Adipocyte (in vitro differentiated cells): ENCODE measurements at places on chromosomes 6 and 20.

DNA sequence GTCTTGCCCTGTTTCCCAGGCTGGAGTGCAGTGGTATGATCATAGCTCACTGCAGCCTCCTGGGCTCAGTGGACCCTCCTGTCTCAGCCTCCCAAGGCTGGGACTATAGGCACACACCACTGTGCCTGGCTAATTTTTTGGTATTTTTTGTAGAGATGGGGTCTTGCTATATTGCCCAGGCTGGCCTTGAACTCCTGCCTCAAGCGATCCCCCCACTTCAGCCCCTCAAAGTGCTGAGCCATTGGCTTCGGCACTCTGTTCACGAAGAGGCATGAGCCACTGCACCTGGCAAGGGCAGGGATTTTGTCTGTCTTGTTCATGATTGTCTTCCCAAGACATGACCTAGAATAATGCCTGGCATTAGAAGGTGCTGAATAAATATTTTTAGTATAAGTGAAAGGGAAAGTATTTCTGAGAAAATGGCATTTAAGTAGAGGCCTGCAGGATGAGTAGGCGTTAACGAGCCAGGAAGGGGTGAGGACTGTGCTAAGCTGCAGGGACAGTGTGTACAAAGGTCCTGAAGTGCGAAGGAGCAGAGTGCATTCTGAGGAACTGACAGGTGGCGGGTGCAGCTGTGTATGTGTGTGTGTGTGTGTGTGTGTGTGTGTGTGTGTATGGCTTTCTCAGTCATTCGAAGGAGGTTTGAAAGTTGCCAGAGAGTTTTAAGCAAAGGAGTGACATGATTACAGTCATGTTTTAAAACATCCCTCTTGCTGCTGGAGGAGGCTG, 43.0 kb downstream of the VEGFA start:
- no peak for DNase-seq

- DNase-seq, result no peak
Measured at GRCh38 chr6:133136177-133136880, 104.8 kb upstream of the EYA4 start.

GRCh38 chr6:151010071-151010470, 144.6 kb downstream of the MTHFD1L start:
- DNase-seq, result peak; percentile 76

GRCh38 chr6:104855507-104855906, 4.2 kb downstream of the HACE1 start:
- peak; percentile 77 for DNase-seq

GRCh38 chr20:20896606-20897005, 184.2 kb upstream of the RALGAPA2 start:
- no peak for DNase-seq

GRCh38 chr6:168791917-168792316, 350.9 kb downstream of the SMOC2 start:
- no peak for DNase-seq

DNA sequence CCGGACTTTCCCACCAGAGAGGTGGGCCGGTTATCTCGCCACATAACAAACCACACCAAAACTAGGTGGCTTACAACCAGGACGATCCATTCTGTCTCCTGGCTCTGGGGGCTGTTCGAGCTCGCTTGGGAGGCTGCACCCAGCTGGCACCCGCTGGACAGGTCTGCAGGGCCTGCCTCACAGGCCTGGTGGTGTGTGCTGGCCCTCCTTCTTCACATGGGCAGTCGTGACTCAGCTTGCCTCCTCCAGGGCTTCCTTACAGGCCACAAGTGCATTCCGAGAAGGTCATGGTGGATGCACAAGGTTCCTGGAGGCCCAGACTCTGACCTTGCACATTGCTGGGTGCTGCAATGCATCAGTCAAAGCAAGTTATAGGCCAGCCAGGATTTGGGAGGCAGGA, 34.2 kb downstream of the FOXF2 start:
- DNase-seq, result peak; percentile 19

DNA sequence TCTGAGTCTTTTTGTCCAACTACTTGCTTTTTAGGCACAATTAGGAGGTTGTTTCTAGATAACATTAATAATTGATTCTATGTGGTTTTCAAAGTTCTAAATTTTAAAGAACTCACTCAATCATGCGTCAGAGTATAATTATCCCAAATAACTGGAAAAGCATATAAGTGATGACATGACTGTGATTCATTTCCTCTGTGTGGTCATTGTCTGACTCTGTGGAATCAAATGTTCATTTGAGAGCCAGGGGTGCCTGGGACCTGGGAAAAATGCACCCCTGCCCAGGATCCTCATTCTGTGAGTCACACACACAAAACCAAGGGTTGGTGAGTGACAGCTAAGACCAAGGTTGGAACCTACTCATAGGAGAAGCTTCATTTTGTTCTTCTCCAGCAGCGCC, 127.1 kb upstream of the MLIP start:
- DNase-seq, result peak; percentile 79
